ENCODE measurements at places on chromosomes 5 and 9.
A peak's percentile ranks its signal among the peaks of the same experiment; 100 is the strongest.

- DNase-seq, result no peak
These were observed 262.7 kb upstream of the KLF9 start for GRCh38 chr9:70677055-70677735.

GRCh38 chr5:113607361-113607760 is 93.9 kb downstream of the YTHDC2 start:
- DNase-seq, result no peak

GRCh38 chr5:2698581-2698980 is 52.9 kb downstream of the IRX2 start:
- no peak for DNase-seq

- DNase-seq, result no peak
These were observed 99.3 kb upstream of the NIPBL start for GRCh38 chr5:36777105-36777757.

GRCh38 chr9:79257790-79258351 is 313.9 kb upstream of the TLE4 start:
- DNase-seq, result no peak

GRCh38 chr5:109316634-109317033 is 93.1 kb downstream of the PJA2 start:
- DNase-seq, result no peak

DNA sequence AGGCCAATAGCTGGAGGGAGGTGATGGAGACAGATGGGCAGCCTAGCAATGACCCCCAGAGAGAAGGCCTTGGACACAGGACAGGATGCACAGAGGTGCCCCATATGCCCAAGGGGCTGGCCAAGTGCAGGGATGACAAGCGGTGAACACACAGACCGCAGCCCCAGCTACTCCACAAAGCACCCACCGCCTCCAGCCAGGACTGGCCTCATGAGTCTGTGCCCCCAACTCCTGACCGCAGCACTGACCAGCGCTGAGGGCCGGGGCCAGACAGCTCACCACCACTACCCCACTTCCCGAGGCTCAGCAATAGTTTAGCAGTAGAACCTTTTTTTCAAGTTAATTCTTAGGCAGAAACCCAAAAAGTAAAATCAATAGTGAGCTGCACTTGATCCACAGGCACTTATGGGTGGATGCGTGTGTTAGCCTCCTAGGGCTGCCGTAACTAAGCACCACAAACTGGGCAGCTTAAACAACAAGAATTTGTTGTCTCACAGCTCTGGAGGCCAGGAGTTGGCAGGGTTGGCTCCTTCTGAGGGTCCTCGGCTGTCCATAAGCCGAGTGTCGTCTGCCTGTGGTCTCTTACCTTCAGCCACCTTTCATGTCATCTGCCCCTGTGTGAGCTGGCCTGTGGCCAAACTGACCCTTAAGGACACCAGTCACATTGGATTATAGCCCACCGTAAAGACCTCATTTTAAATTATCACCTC is 14.1 kb downstream of the ROR2 start:
- DNase-seq, result no peak

- DNase-seq, result no peak
These were observed 913.1 kb downstream of the EFNA5 start for GRCh38 chr5:106757672-106758071.

GRCh38 chr9:121325387-121325786 is 44.7 kb downstream of the STOM start:
- no peak for DNase-seq

- no peak for DNase-seq
These were observed 11.0 kb downstream of the TCOF1 start for GRCh38 chr5:150368526-150368925.

DNA sequence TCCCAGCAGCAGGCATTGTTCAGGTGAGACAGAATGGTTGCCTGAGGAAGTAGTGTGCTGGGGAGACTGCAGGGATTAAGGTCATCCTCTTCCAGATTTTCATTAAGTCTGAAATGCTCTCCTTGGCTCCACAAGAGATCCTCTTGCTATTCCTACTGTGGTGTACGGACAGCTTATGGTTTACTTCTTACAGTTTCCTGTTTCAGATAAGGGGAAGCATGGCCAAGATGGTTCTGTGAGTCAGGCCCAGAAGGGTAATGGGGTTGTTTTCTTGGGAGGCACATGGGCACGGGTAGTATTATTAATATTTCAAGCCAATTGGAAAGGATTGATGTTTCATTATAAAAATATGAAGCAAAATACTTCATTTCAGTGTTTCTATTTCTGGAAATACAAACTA is 42.9 kb downstream of the GLRX start:
- no peak for DNase-seq

DNA sequence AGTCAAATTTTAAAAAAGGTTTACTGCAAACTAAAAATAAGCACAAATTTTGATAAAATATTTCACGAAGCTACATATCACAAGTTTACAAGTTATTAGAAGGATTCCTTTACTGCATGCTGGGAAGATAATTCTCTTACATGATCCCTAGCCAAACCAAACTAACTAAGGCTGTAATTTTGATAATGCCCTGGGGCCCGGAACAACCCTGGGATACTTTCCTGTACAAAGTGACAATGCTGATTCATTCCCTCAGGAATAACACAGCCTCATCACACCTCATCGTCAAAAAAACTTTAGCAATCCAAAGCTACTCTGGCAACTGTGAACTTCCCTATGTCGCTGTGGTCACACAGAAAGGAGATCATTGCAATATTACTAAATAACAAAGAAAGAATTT is 402.9 kb downstream of the RAB3C start:
- DNase-seq, result no peak

GRCh38 chr9:105975886-105976645 is 281.7 kb downstream of the TMEM38B start:
- DNase-seq, result no peak

GRCh38 chr5:75335952-75336614 is 937 bp upstream of the HMGCR start:
- peak; percentile 9 for DNase-seq

DNA sequence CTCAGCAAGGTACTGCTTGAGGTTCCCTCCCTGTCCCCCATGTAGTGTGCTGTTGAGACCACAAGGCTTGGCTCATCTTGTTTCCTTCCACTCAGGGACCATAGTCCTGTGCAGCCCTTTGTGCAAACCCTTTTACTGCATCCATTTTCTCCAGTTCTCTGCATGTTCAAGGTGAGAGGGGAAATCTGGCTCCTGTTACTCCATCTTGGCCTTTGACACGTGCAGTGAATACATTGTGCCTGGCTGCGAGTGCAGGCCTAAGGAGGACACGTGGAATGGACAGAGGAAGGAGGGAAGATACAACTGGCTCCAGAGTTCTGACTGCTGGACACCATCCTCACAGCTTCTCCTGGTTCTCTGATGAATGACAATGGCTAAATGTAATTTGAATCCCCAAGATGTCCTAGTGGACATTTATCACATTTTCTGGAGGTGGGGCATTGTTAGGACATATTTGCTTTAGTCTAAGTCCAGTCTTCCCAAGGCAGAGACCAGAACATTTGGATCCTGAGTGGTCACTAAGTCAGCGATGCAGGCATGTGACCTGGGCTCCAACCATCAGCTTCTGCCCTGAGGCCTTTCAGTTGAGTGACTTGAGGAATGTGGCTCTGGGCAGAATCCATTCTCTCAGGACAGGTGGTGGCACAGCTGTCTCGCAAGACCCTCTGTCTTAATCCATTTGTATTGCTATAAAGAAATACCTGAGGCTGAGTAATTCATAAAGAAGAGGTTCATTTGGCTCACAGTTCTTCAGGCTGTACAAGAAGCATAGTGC is 189.0 kb upstream of the DAP start:
- DNase-seq, result no peak

DNA sequence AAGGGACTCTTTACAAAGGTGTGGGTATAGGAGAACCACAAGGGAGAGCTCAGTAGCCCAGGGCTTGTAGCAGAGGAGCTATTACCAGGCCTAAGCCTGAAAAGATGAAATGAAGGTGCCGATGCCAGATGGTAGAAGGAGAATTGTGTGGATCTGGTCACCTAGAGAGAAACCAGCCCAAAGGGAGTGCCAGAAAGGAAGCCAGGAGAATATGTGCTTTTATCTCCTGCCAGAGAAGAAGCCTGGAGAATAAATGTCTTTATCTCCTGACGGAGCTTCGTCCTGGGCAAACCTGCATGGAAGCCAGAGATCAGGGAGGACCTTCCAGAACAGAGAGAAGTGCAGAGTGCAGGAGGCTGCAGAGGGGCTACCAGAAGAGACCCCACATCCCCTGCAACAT is 142.6 kb downstream of the MED10 start:
- DNase-seq, result no peak

- no peak for DNase-seq
These were observed 144.1 kb downstream of the PLPPR1 start for GRCh38 chr9:101172616-101173015.

- DNase-seq, result no peak
These were observed 404.6 kb downstream of the CSNK1G3 start for GRCh38 chr5:123916345-123917121.

DNA sequence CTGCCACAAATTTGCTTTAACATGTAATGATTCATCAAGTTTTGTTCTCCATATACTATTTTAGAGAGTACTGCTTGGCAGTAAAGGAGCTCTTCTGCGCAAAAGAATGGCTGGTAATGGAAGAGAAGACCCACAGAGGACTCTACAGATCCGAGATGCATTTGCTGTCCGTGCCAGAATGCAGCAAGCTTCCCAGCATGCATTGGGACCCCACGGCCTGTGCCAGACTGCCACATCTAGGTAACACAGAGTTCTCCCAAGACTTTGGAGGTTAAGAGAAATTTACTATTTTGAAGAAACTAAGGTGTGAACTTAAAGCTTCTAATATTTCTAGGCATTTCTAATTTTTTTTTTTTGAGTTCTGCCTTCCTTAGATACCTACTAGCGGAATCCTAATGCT is 107.1 kb downstream of the MUSK start:
- no peak for DNase-seq

GRCh38 chr5:125823572-125823971 is 599.6 kb upstream of the GRAMD2B start:
- DNase-seq, result no peak

DNA sequence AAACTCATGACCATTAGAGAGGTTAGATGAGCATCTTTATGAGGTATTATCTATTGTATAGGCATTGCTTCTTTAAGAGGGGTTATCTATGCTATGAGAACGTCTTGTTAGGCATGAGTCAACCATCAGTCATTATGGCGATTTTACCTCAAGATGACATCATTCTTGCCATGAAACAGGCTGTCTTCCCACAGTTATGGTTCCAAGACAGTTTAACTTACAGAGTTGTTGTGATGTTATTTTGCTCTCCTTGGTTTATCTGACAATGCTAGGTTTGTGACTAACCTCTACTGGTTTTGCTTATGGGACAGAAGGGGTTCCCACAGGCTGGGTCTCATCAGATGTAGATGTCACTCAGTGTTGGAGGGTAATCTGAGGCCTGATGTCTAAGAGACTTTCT is 1864.7 kb upstream of the ACO1 start:
- no peak for DNase-seq

- no peak for DNase-seq
These were observed 97.5 kb downstream of the HSPA4 start for GRCh38 chr5:133149345-133149744.

GRCh38 chr9:98339987-98340800 is 84.7 kb upstream of the TBC1D2 start:
- DNase-seq, result no peak

DNA sequence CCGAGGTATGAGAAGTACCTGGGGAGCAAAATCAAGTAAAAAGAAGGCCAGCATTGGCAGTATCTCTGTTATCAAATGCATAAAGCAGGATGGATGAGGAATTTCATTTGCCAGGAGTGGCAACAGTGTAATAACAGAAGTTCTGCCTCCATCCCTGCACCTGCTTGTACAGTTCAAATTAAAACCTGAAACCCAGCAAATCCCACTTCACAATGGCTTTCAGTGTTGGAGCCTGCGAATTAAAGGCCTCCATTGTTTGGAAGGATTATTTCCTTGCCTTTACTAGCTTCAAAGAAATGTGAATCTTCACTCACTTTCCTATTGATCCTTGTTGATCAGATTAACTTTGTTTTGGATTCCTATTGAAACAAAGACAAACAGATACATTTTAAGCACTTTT is 31.5 kb upstream of the IRX1 start:
- DNase-seq, result no peak

DNA sequence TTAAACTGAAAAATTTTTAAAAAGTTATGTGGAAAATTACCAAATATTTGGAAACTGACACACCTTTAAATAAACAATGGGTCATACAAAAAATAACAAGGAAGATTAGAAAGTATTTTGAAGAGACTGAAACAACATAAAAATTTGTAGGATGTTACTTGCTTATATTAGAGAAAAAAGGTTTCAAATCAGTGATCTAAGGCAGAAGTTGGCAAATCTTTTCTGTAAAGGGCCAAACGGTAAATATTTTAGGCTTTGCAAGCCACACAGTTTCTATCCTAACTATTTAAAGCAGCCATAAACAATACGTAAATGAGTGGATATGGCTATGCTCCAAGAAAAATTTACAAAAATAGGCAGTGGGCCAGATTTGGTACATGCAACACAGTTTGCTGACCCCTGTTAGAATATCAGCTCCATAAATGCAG is 81.3 kb downstream of the OXCT1 start:
- DNase-seq, result no peak

DNA sequence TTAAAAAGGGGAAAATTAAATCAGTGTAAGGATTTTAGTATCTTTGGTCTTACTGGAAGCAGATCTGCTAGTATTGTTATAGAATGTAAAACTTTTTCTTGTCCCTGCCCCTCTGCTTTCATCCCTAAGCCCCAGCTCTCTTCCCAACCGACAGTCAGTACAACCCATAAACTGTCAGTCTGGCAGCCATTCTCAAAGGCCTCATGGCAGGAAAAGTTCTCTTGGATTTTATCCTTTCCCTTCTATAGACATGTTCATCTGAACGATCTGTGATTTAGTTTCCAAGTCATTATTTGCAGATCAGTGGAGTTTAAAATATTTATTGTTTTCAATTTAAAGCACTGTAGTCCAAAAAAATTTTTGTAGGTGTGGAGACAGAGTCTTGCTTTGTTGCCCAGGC is 39.2 kb downstream of the ARRDC3 start:
- DNase-seq, result no peak

GRCh38 chr5:137195483-137195882 is 303.6 kb downstream of the SPOCK1 start:
- DNase-seq, result no peak

DNA sequence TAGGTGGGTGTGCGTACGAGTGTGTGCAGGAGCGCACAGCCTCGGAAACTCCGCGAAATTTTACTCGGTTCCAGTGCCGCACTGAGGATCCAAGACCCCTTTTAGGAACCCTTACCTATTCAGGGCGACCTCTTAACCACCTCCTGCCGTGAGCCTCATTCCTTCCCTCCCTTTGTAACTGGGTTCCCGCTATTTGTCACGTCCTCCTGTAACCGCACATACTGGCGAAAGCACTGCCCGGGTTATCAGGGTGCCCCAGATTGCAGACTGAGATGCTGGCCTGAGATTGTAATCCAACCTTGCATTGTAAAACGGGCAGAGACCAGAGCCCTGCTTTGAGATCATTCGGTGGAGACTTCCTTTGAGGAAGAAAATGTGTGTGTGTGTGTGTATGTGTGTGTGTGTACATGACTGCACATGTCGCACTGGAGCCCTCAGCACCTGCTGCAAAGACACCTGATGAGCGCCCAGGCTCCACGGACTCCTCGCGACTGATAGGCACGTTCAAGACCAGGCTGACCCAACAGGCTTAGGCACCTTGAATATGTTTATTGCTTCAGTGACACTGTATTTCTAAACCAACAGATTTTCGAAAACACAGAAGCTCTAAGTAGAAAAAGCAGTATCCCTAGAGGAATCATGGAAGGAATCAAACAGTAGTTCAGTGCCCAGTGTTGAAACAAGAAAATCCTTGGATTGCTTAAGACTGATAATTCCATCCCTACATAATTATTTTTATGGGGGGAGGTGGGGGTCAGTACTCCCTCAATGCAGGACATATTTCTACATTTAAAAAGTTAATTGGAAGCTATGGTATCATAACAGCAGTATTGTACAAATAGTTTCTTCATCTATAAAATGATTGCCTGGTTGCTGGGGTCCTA is 86.5 kb upstream of the TNFAIP8 start:
- DNase-seq, result peak; percentile 58

Data from CD4-positive, alpha-beta T cell treated with Interleukin-6 at 100 ng/mL for 8 hours (primary cell).